Stimulated activated CD4-positive, alpha-beta T cell treated with anti-CD3 and anti-CD28 coated beads, Interleukin-2, amount 100 ng/mL, for 4 hours (primary cell): ENCODE measurements at places on chromosomes 5 and 9.
A peak's percentile ranks its signal among the peaks of the same experiment; 100 is the strongest.

GRCh38 chr5:96463091-96463490, 30.0 kb upstream of the PCSK1 start:
- DNase-seq, result no peak

DNA sequence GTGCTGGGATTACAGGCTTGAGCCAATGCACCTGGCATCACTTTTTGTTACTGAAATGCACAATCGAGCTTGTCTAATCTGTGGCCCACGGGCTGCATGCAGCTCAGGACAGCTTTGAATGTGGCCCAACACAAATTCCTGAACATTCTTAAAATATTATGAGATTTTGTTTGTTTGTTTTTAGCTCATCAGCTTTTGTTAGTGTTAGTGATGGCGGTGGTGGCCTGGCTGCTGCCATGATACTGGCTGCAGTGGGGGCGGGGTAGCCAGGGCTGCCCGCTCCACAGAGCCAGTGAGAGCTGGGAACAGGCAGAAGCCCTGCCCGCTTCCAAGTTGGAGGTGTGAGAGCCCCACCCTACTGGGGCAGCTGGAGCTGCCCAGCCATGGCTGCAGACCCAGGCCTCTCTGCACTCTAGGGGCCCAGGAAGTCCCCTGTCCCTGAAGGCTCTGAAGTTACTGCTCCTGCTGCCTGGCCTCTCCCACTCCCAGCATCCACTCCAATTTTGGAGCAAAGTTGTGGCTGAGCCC, 76.6 kb upstream of the SHB start:
- DNase-seq, result no peak

DNA sequence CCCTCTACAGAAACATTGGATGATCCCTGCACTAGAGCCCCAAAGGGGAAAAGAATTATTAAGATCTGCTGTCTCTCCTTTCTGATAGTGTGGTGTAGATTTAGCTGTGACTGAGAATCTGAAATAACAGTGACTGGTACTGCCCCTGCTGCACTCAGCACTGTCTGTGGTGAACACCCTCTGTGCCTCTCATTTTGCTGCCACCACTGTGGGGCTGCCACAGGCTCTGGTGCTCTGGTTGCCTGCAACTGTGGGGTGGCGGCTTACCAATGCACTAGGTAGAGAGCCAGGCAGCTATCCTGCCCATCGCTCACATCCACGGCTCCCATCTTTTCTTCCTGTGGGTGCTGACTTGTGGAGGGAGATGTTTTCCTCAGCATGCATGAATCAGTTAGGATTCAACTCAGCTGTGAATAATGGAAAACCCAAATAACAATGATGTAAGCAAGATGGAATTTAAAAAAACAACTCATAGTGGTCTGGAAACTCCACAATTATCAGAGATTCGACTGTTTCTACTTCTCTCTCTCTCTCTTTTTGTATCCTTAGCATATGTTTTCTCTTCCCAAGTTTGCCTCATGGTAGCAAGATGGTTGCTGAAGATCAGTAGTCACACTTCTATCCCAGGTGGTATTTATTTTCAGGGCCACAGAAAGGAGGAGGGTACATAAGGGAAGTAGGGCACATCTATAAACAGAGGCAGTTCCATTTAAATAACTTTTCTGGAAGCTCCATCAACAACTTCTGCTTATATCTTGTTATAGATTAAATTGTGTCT, 99.8 kb upstream of the DAP start:
- no peak for DNase-seq

DNA sequence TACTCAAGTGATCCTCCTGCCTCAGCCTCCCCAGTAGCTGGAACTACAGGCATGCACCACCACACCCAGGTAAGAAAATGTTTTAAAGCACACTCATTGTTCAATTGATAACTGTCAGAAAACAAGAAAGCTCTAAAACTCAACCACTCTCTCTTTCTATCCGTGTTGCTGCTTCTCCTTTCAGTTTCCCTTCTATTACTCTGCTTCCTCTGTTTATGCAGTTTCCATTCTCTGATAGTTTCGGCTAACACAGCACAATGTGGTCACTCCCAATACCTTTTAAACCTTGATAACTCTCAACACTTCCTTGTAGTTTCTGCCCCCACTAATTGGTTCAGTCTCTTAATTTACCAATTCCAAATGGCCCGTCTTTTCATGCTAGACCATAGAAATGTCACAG, 59.2 kb upstream of the NR4A3 start:
- DNase-seq, result no peak

DNA sequence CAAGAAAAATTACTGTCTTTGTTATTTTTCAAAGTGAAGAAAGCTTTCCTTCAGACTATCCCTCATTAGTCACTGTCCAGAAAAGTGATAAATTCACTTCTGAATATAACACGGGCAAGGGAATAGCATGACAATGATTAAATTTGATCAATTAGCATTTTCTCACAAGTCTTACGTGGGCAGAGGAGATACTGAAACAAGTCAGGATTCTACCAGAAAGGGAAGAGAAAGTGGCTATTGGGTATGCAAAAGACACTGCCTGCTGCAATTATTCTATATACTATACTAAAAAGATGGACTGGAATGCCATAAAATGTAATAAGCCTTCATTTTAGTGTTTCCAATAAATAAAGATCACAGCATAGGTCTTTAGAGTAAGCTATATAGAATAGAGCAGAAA, 7.4 kb downstream of the COX7C start:
- DNase-seq, result no peak

- no peak for DNase-seq
These were observed 49.0 kb upstream of the CKMT2 start for GRCh38 chr5:81183811-81184748.

- DNase-seq, result no peak
These were observed 202.6 kb downstream of the ZSWIM6 start for GRCh38 chr5:61534481-61535267.

DNA sequence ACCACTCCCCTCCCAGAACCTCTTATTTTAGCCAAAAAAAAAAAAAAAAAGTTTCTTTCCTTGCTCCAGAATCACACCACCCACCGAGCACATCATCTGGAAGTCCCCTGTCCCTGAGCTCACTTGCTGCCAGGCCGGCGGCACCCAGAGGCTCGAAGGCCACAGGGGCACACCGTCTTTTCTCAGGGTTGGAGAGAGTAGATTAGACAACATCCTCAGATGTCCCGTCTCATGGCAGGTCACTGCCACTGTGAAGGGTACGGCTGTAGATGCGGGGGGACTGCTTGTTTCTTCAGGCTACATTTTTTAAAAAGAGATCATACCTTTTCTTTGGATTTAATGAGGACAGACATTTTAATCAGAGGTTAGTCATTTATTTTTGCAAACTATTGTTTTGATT, 109.0 kb downstream of the MVB12B start:
- DNase-seq, result no peak

DNA sequence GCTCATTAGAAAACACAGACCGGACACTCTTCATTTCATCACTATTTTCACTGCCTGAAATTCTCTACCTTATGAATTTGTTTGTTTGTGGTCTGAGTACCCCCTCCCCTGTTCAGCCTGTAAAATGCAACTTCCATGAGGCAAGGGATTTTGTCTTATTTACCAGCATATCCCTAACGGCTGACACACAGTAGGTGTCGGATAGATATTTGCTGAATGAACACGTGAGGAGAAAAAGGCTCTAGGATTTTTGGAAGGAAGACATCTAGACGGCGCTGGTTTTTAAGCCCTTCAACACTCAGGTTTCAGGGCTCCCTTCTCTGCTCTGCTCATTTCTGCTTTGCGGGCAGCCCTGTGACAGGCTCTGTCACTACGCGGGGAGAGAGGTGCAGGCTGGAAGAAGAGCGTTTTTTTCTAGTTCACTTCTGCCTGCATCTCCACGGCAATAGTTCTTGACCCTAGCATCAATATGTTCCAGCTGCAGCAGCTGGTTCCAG, 41.0 kb downstream of the KCNMB1 start:
- DNase-seq, result no peak

DNA sequence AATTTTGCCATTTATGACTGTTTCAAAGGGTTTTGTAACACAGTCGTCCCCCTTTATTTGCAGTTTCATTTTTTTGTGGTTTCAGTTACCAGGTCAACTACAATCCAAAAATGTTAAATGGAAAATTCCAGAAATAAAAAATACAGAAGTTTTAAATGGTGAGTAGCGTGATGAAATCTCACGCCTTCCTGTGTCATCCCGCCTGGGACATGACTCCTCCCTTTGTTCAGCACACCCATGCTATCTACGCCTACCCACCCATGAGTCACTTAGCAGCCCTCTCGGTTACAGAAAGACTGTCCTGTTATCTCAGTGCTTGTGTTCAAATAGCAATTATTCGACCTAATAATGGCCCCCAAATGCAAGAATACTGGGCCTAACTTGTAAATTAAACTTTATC, 765.3 kb upstream of the ADAMTS16 start:
- DNase-seq, result no peak

DNA sequence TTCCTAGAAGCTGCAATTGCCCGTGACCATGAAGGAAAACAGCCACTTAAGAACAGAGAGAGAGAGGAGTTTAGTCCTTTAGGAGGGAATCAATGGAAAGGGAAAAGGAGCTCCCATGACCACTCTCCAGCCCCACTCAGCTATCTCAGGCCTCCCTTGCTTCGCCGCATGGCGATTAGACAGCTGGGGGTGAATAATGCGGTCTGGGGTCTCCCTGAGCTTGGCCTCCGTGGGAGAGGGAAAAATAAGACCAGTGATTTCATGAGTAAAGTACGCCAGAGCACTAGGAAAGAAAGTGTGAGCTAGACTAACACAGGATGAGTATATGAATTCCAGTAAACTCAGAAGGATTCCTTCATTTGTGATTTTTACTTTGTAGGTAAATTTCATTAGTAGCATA, 180.3 kb downstream of the TRIO start:
- DNase-seq, result no peak

DNA sequence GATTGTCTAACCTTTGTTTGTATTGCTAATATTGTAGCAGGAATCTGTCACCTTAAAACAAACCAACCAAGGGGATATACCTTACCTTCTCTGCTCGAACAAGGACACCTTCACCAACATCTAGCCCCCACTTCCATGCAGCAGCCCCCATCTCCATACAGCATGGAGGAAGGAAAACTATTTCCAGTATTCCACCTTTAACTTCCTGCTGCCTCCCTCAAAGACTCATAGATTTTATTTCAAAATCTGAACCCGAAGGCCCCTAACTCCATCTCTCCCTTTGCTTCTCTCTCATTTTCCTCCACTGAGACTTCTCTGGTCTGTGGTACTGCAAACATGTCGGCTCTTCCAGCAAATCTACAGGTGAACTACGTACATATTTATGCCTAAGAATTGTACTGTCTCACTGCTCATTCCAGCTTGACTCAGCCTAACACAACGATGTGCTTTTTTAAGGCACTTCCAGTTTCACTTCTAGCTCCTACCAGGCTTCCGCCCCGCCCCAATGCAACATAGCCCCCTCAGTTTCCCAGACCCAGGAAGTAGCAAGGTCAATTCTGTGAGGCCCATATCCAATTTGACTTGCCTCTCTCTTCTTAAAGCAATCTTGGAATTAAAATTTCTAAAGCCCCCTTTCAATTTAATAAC, 70.7 kb upstream of the RNF38 start:
- peak; percentile 65 for DNase-seq

DNA sequence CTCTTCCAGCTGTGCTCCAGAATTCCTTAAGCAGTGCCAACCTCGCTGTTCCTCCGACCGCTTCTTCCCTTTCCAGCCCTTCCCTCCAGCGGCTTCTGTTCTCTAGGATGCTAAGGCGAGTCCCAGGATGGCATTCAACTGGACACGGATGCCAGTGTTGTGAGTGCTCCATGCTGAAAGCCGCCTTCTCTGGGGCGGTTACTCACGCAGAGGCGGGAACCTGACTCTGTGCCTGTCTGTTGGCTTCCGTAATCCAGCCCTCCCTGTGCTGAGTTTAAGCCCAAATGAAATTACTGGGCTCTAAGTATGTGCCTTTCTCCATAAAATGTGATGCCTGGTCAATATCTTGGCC, 20.2 kb downstream of the COL5A1 start:
- DNase-seq, result no peak

DNA sequence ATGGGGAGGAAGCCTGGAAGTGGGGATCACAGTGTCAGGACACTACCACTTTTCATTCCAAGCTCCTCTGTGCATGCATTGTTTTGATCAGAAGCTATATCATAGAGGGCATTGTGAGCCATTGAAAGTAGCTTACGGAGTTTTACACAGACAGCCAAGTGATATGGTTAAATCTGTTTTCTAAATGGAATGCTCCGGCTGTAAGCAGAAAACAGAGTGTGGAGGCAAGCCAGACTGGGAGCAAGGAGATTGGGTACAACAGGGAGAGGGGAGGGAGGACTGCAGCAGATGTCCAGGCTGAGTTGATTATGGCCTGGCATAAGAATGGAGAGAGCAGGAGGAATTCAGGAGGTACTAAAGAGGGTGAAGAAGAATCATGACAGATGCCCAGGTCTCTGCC, 15.5 kb upstream of the SOWAHA start:
- DNase-seq, result no peak

DNA sequence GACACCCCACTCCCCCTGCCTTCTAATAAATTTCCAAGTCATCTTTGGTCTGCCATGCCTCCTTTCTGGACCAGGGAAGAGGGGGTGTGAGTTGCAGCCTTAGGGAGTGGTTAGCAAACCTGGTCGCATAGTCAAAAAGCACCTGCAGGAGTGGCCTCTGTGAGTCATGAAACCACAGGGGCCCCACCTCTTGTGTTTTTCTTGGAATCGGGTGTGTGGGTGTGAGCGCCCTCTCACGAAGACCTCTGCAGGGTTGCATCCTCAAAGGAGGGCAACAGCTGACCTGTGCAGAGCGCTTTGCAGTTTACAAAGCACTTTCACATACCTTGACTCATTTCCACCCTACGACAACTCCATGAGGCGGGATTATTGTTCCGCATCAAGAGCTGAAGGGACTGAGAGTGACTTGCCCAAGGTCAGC, 36.8 kb upstream of the TEX48 start:
- peak; percentile 82 for DNase-seq

DNA sequence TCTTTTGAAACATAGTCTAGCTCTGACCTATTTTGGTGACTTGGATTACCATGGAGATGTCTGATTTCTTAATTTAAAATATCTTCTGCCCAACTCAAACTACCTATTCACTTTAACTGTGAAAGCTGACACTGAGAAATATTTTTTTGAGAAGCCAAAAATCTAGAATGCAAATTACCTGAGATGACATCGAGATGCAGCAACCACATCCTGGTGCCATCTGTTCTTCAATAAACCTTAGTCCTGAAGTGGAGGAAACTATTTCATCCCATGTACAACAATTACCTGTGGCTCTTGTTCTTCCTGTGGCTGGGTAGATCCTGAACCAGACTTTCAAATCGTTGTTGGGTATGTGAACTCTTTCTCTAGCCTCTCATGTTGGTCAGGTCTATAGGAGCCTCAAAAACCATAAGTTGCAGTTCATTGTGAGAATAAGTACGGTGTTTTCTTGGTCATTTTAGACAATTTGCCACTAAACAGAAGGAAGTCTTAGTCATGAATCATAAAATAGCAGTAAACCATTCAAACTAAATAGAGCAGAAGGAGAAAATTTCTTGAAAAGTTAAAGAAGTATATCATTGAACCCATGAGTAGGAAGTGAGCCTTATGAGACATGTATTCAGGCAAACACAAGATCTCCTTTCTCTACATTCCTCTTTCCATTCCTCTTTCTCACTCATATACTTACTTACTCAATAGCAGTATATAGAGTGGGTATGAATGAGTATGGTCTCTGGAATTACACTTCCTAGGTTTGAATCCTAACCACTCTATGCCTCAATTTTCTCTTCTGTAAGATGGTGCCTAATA, 176.0 kb downstream of the HMHB1 start:
- DNase-seq, result no peak
